ENCODE measurements at places on chromosomes 5 and 9.

DNA sequence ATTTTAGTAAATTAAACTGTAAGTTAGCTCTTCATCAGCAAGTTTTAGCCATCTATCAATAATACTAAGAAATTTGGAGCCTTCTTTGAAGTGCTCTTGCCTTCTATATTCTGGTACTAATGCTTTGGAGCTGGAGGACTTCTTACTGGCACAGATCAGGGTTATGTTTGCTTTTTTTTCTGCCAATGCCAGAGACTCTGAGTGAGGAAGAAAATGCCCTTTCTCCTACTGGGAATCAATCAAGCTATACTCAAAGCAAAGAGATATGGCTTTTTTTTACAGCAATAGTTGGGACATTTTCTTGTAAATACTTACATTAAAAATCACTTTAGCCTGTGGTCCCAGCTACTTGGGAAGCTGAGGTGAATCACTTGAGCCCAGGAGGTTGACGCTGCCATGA lies 4.3 kb downstream of the HSDL2 start:
- no peak for DNase-seq

- no peak for DNase-seq
Observed at GRCh38 chr5:17872204-17872603, 237.9 kb downstream of the TAF11L14 start.

GRCh38 chr5:111116550-111116949 lies 24.4 kb downstream of the WDR36 start:
- DNase-seq: no peak

DNA sequence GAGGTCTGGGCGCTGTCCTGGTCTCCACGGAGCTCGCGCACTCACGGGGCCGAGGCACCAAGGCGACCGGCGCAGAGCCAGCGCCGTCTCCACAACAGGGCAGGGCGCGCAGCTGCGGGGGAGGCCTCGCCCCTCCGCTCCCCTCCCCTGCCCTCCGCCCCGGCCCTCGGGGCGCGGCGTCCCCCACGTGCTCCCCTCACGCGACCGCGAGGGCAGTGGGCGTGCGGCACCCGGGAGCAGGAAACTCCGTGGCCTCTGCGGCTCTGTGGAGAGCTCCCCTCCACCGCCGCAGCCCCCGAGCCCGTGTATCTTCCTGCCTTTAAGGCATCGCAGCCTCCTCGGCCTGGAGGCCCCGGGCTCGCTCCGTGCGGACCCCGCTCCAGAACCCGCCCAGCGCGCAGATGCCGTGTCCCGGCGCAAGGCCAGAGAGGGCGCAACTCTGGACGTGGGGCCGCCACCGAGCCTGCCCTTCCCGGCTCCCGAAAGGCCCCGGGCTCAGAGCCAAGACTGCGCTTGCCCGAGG lies 708 bp upstream of the TUBB4B start:
- peak; percentile 57 for DNase-seq

DNA sequence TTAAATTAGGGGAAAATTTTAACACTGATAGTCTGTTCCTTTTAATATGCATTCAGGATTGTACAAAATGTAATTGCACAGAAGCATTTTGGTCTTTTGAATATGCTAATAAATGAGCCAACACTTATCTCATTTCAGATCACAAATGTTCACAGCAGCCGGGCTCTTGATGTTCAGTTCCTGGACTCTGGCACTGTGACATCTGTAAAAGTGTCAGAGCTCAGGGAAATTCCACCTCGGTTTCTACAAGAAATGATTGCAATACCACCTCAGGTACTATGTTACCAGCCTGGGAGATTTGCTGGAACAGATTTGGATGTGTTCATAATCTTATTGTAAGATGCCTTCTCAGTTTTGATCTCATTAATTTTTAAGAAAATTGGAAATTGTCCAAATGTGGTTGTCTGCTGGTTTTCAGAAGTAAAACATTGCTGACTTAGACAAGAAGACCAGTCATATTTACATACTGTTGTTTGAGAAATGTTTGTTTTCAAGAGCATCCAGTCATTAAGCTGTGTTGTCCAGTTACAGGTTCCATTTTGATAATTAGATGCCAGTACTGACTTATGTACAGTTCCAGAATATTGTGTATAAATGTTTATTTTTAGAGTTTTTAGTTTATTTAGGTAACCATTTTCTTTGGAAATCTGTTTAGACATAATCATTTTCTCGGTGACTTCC lies 23.0 kb upstream of the TMOD1 start:
- DNase-seq: no peak

DNA sequence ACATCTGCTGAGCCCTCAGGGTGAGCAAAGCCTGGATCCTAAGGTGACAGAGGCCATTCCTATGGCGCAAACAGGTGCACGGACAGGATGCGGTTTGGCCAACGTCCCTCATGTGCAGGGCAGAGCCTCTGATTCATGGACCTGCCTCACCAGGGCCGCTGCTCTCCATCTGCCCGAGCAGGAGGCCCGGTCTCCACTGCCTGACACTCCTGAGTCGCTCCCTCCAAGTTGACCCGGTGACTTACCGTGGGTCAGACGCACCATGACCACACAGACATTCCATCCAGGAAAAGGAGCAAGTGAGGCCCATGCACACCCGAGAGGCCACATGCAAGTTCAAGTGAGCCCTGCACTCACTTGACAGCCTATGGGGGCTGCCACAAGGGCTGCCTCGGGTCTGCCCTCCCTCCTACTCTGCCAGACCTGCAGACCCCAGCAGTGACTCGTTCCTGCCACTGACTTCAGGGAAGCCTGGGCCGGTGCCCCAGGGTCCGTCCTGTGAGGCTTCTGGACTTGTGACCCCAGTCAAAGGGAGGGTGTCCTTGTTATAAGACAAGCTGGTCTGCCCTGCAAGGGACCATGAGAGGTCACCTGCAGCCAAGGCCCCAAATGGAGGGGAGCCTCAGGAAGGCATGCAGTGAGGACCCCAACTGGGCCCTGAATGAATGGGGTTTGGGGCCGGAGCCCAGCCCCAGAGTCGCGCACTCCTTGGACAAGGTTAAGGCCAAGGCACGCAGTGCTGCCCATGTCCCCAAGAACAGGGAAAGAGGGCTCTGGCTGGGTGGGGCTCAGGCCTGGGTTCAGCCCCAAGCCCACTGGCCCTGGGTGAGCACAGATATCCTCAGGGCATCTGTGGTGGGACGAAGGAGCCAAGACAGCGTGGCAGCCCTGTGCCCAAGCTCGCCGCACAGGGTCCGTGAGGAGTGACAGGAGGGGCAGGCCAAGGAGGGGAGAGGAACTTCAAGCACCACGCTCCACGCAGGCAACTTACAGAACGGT lies 10.1 kb downstream of the BRD3OS start:
- no peak for DNase-seq

GRCh38 chr5:123976379-123977033 lies 464.5 kb downstream of the CSNK1G3 start:
- DNase-seq: no peak

- DNase-seq: no peak
Observed at GRCh38 chr5:158451203-158451992, 592.5 kb upstream of the CLINT1 start.

Measured in activated naive CD4-positive, alpha-beta T cell treated with anti-CD3 and anti-CD28 coated beads for 36 hours (primary cell).